ENCODE measurements at places on chromosomes 4 and X.
A peak's percentile ranks its signal among the peaks of the same experiment; 100 is the strongest.

DNA sequence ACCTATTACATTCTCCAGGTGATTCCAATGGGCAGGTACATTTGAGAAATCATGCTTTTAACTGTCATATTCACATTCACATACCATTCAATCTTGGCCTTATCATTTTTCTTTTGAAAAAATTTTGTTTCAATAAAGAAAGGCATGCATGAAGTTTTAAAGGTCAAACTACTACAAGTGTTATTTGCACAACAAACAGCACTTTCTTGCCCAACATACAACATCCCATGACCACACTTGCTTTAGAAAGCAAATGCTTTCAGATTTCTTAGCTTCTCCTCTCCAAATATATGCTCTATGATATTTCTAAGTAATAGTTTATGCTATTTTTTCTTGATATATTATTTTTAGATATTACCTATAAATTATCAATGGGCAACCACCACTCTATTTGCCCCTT is 58.2 kb downstream of the NLGN4X start:
- H3K4me1 ChIP-seq, result no peaks in the 10 kb centered on the region
- DNase-seq, result no peak
- H3K36me3 ChIP-seq, result no peaks in the 10 kb centered on the region
- no peaks in the 10 kb centered on the region for H3K27me3 ChIP-seq
- no peak overlapping the region for H3K27ac ChIP-seq

GRCh38 chr4:152937336-152938236 is 1.5 kb downstream of the FHDC1 start:
- no peaks in the 10 kb centered on the region for H3K36me3 ChIP-seq
- peak; percentile 19 for DNase-seq
- H3K4me3 ChIP-seq, result peak overlapping the region; percentile 76
- peaks cover 63% of the 10 kb centered on the region for H3K27me3 ChIP-seq

GRCh38 chrX:13201605-13202219 is 118.1 kb downstream of the ATXN3L start:
- H3K4me3 ChIP-seq, result no peak overlapping the region
- no peak for DNase-seq
- no peaks in the 10 kb centered on the region for H3K27me3 ChIP-seq
- no peaks in the 10 kb centered on the region for H3K36me3 ChIP-seq

DNA sequence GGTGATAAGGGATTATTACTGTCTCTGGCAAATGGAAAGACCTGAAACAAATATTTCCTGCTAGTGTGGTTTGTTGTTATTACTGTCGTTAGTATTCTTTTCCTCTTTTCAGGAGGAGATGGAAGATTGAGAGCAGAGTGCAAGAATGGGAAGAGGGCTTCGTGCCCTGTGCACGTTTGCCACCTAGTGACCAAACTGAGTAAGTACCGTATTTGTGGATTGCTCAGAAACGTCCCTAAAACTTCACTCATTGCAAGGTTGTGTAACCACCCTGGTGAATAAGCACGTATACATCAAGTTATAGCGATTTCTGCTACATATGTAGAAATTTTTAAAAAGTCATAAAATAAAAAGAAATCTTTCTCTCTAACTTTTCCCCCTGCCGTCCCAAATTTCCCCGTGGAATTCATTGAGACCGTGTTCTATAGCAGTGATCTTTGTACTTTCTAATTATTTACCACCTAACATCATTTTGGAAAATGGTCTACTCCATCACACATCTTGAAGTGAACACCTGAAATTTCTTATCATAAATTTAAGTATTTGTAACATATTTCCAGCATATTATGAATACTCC is 24.3 kb downstream of the LINC00632 start:
- no peak overlapping the region for H3K4me3 ChIP-seq
- no peaks in the 10 kb centered on the region for H3K27me3 ChIP-seq
- H3K27ac ChIP-seq, result no peak overlapping the region
- H3K36me3 ChIP-seq, result no peaks in the 10 kb centered on the region
- no peaks in the 10 kb centered on the region for H3K4me1 ChIP-seq
- DNase-seq, result no peak

DNA sequence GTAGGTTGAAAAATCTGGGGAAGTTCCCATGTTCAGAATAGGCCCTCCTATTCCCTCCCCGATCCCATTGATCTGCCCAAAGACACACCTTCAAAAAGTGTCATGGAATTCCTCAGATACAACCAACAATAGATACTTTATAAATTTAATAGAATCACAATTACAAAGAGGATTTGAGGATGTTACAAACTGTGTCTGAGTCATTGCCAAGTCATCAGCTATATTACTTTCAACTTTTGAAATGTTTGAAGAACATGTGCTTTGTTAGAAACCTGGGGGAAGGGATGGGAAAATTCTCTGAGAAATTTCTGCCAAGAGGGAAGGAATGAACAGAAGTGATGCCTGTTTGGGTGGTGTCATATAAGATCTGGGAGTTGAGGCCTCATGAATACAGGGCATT is 46.7 kb downstream of the KCNIP4 start:
- H3K27ac ChIP-seq, result no peak overlapping the region
- no peak for DNase-seq
- H3K4me3 ChIP-seq, result no peak overlapping the region
- no peaks in the 10 kb centered on the region for H3K27me3 ChIP-seq

DNA sequence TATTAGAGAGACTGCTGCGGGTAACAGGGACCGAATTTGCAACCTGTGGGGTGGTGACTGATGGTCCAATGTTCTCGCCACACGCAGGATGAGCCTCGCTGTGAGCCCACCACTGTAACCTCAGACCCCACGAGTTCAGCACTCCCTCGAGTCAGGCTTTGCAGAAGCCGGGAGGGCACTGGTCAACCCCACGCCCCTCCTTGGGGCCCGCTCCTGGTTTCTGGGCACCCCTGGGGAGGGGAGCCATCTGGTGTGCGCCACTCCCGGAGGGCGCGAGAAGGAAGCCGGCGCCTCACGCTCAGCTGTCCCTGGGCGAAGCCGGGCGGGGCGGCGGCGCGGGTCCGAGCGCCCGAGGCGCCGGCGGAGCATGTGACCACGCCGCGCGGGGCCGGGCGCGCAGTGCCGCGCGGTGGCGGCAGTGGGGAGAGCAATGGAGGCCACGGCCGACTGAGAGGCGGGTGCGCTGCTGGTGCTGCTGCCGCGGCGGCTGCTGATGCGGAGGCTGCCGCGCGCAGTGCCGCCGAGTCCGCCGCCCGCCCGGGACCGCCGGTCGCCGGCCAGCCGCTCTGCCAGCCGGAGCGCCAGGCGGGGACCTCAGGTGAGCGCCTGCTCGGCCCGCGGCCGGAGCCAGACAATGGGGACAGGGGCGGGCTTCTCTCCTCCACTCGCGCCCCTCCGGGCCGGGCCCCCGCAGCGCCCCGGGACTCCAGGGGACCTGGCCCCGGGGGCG is 100.1 kb downstream of the CEP135 start:
- H3K36me3 ChIP-seq, result no peaks in the 10 kb centered on the region
- peaks cover 52% of the 10 kb centered on the region for H3K27me3 ChIP-seq
- H3K4me1 ChIP-seq, result peaks cover 14% of the 10 kb centered on the region
- H3K27ac ChIP-seq, result no peak overlapping the region

- no peak overlapping the region for H3K4me3 ChIP-seq
- no peak for DNase-seq
- no peak overlapping the region for H3K27ac ChIP-seq
- no peaks in the 10 kb centered on the region for H3K36me3 ChIP-seq
- peaks cover 2% of the 10 kb centered on the region for H3K27me3 ChIP-seq
These were observed 64.5 kb downstream of the ARL9 start for GRCh38 chr4:56570041-56570440.

DNA sequence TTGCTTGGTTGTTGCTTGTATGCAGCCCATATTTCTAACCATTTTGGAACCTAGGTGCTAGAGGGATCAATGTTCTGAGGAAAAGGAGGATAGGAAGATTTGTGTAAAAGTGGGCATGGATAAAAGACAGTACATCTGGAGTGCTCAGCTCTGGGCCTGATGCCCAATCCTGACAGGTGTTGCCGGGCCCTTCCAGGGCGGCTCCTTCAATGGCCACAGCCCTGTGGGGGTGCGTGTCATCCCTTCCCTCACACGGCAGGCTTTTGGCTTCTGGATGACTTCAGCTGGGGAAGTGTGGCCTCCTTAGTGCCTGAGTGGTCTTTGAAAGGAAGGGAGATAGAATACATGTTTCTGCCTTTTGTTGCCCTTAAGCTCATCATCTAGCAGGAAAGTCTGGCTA is 47.2 kb downstream of the NELFA start:
- H3K4me3 ChIP-seq, result no peak overlapping the region
- H3K36me3 ChIP-seq, result peaks cover 84% of the 10 kb centered on the region
- H3K4me1 ChIP-seq, result peaks cover 1% of the 10 kb centered on the region

DNA sequence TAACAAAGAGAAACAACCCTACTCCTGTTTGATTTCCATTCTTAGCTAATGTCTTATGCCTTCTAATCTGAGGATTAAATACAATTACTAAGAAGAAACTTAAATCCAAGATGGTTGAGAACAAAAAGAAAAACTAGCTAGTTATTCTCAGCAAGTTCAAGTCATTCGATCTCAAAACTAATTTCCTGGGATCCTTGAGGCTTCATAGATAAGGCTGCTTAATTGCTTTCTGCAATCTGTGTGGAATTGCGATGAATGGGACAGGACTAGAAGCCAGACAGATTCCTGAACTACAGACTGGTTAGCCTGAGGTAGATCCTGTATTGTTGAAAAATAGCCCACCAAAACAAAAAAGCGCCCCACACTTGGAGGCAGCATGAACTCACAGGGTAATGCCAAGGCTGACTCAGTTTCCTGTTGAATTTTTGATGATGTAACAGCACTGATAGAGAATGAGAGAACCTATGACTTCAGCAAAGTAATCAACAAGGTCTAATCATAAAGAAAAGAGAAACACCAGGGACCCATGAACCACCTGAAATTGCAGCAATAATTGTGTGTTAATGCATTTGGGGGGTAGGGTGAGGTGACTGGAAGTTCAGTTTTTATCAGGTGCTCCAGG is 33.9 kb downstream of the KLHL15 start:
- H3K27ac ChIP-seq, result peak overlapping the region; percentile 60
- H3K4me1 ChIP-seq, result peaks cover 23% of the 10 kb centered on the region
- no peak for DNase-seq
- H3K27me3 ChIP-seq, result no peaks in the 10 kb centered on the region

DNA sequence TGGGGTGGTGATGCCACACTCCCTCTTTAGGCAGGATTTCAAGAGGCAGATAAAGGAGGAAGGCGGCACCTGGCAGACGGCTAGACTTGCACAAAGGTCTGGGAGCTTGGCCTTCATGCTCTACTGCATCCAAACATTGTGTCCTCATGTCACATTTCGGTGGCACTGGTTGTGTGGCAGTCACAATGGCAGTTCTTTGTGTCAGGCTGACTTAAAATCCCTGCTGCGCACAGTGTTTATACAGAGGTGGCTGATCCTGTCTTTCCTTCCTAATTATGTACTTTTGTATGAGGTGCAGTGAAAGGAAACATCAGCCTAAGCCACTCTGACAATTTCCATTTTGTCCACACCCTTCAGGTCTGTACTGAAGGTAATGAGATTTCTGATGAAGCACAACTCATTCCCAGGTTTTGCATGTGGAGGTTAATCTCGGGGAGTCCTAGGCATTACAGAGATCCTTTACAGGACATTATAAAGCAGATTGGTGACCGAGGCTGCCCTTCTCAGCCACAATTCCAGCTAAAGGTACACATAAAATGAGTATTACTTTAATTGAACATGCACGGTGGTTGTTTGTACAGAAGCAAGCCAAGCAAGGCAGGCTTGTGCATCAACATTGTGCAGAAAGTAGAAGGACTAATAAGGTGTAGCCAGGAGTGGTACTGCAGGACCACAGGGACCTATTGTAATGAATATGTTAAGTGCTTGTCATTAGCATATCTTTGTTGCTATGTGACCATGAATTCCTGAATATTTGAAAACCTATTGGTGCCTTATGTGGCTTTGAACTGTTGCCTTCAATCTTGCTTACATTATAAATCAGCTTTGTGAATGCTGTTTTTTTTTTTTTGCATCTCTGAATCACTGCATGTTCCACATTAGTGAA is 147.6 kb downstream of the STK32B start:
- no peak overlapping the region for H3K4me3 ChIP-seq
- H3K27me3 ChIP-seq, result no peaks in the 10 kb centered on the region
- H3K4me1 ChIP-seq, result no peaks in the 10 kb centered on the region
- no peaks in the 10 kb centered on the region for H3K36me3 ChIP-seq
- DNase-seq, result no peak

DNA sequence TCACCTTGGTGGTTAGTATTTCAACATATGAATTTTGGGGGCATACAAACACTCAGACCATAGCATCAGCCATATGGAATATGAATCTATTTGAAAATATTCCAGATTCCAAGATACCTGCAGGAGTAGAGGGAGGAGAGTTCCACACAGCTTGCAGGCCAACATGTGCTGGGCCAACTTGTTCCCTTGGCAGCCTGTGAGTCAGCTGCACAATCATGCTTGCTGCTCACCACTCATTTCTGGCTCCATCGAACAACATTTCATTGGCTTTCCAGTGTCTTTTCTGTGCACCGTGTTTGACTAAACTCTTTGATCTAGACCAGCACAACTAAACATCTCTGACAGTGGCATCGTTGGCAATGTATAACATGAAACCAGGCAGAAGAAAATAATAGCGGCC is 282.5 kb upstream of the RASGEF1B start:
- no peak for DNase-seq
- H3K36me3 ChIP-seq, result no peaks in the 10 kb centered on the region
- peaks cover 25% of the 10 kb centered on the region for H3K4me1 ChIP-seq
- no peak overlapping the region for H3K27ac ChIP-seq
- H3K4me3 ChIP-seq, result no peak overlapping the region
